Right lung (tissue), 10 donors: ENCODE measurements at places on chromosomes 12 and 14. TPM values are rescaled to one million over a fixed set of nuclear protein-coding genes. Genes with fewer than 3 reads are reported as not detected.

Gene TAS2R7
- not detected for polyA plus RNA-seq

Gene LRP1-AS
- polyA plus RNA-seq = 0.29 TPM

Gene SSTR1
- polyA plus RNA-seq = 1.9 TPM

Gene ZNF641
- 29.8 TPM for polyA plus RNA-seq

Gene CFAP54
- 1.1 TPM for polyA plus RNA-seq

Gene ESRRB
- 0.35 TPM for polyA plus RNA-seq

Gene AJUBA
- polyA plus RNA-seq = 40.6 TPM

Gene SERPINA3
- polyA plus RNA-seq = 2.4 TPM

Gene KRT82
- not detected for polyA plus RNA-seq

Gene CRIP1
- polyA plus RNA-seq = 140 TPM

Gene CDCA3
- polyA plus RNA-seq = 23.4 TPM

Gene MDGA2
- 0.16 TPM for polyA plus RNA-seq

Gene SLC25A21
- 3.1 TPM for polyA plus RNA-seq

Gene NOS1
- 0.46 TPM for polyA plus RNA-seq

Gene HIF1A
- polyA plus RNA-seq = 211 TPM

Gene LTBP2
- 10.6 TPM for polyA plus RNA-seq

Gene KRT74
- polyA plus RNA-seq = not detected

Gene NUBPL
- polyA plus RNA-seq = 19.1 TPM

Gene GALNT6
- 3.3 TPM for polyA plus RNA-seq

Gene POTEG
- polyA plus RNA-seq = not detected

Gene PSMA3
- 144 TPM for polyA plus RNA-seq

Gene APOLD1
- 9.2 TPM for polyA plus RNA-seq

Gene EPYC
- polyA plus RNA-seq = not detected

Gene TSFM
- polyA plus RNA-seq = 36.3 TPM

Gene GZMB
- polyA plus RNA-seq = 0.70 TPM

Gene RPL10L
- polyA plus RNA-seq = not detected

Gene SERPINA10
- 0.08 TPM for polyA plus RNA-seq

Gene CCDC38
- 0.90 TPM for polyA plus RNA-seq

Gene KHNYN
- 53.1 TPM for polyA plus RNA-seq

Gene IL22
- not detected for polyA plus RNA-seq

Gene FAM90A1
- polyA plus RNA-seq = 2.3 TPM

Gene PLEKHD1
- polyA plus RNA-seq = 0.23 TPM

Gene PTGDR
- 0.49 TPM for polyA plus RNA-seq

Gene TAC3
- 0.90 TPM for polyA plus RNA-seq
